Renal cortical epithelial cell (primary cell): ENCODE measurements at places on chromosomes 1 and 21. TPM values are rescaled to one million over a fixed set of nuclear protein-coding genes. Genes with fewer than 3 reads are reported as not detected.

TCP10L gene
- 0.55 TPM in 1 of 2 replicates, not detected in the other for total RNA-seq

DNA sequence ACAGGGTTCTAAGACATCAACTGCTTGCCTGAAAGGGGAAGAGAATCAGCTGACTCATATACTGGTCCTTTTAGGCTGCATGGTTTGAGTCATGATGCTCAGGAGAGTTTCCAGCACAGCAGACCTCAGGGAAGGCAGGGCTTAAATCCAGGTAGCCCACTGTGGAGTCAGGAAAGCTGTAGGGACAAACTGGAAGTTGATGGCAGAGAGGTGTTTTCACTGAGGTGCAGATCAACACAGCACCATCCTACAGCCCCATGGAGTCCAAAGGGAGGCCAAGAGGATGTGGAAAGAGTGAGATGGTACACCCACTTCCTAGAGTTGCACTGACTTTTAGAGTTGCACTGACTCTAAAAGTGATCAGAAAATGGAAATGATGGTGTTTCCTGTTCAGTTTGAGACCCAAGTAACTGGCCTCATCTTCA lies 252.4 kb upstream of the DUSP10 start:
- DNase-seq = peak; percentile 35

GRCh38 chr21:31957631-31958030 lies 84.8 kb downstream of the HUNK start:
- DNase-seq = no peak

FMO3 gene
- 0.05 TPM in 1 of 2 replicates, not detected in the other for total RNA-seq

DNA sequence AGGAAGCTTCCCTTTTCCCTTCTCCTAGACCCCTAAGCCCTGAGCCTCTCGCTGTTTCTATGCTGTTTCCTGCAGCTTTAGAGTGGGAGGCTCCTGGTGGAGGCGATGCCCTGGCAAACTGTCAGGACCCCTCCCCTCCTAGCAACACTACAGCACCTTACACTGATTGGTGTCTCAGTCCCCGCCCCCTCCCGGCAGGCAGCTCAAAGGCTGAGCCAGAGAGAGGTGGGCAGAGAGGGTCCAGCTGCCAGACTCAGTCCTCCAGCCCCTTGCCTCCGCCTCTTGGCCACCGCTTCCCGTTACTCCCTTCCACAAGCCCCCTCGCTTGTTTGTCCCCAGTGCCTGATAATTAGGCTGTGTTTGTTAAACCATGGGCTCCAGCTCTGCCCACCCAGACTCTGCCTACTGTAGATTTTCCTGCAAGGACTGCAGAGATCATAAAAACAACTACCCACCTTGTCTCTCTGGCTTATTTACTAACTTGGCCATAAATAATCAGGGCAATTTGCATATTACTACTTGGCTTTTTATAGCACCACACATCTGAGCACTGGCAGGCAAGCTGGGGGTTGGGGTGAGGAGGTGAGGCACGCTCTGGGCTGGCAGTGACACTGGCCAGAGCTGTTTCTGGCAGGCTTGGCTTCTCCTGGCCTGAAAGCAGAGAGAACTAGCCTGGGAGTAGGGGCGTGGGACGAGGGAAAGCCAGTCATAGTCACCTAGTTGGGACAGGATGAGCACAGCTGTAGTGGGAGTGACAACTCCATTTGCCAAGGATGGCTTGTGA lies 107.5 kb downstream of the CSMD2 start:
- DNase-seq = no peak

GRCh38 chr1:248775441-248775840 lies 19.9 kb upstream of the LYPD8 start:
- no peak for DNase-seq

- peak; percentile 28 for DNase-seq
Measured at GRCh38 chr1:93595266-93595665, 86.4 kb downstream of the BCAR3 start.

STMN1 gene
- total RNA-seq = 69.2 and 143 TPM in 2 replicates

- no peak for DNase-seq
Measured at GRCh38 chr1:201181323-201181722, 9.3 kb upstream of the IGFN1 start.

COL8A2 gene
- total RNA-seq = 0.69 and 2.7 TPM in 2 replicates

DNA sequence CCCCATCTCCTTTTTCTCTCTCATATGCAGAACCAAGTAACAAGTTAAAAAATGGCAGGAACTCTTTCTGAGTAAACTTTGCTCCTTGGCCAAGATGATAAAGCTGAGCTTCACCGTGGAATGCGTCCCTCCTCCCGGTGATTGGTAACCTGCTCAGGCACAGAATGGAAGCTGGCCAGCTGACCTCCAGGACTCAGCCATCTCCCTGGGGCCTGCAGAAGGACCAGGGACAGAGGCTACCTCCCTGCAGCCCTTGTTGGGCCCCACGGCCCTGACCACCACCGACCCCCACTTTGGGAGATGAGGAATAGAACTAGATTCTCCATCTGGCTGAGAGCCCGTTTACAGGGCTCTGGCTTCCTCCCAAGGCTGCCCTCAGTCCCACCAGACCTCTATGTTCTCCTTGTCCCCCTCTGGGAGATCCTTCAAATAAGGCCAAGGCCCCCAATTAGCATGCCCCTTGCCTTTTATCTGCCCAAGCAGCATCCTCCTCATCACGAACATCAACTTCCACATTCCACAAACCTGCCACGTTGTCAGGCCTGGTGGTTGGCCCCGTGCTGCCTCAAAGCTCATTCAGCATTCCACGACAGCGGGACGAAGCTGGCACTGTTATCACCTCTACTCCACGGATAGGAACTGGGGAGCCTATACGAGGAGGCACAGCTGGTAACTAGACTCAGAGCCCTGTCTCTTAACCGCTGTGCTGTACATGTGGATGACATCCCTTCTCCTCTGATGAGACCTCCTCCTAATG lies 74.2 kb downstream of the CD34 start:
- DNase-seq = no peak

- no peak for DNase-seq
Measured at GRCh38 chr1:230236301-230237008, 169.4 kb downstream of the GALNT2 start.

GRCh38 chr1:27632387-27633297 lies 2.3 kb downstream of the FGR start:
- DNase-seq = no peak

HUNK gene
- total RNA-seq = 0.17 and 1.8 TPM in 2 replicates

GRCh38 chr1:233393926-233394680 lies 66.6 kb downstream of the MAP3K21 start:
- no peak for DNase-seq

GRCh38 chr1:60875138-60875537 lies 207.2 kb upstream of the NFIA start:
- no peak for DNase-seq

DNA sequence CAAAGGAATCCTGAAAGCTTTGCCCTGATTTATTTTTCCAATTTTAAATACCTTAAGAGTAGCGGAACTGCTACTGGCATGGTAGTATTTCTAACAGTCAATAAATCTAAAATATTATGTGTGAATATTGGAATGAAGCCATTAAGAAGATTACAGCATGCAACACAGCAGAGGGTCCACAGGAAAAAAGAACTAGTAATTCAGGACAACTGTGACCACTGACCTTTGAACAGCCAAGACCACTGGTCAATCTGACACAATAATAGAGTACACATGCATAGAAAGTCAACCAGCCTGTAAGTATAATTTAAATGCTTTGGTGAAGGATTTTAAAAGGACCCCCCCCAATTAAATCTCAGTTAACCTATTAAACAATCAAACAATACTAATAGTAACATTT lies 171.0 kb downstream of the DENND1B start:
- DNase-seq = no peak

GRCh38 chr21:42848932-42849758 lies 30.2 kb downstream of the WDR4 start:
- no peak for DNase-seq

S100A9 gene
- 0.70 and 25.0 TPM in 2 replicates for total RNA-seq

DNA sequence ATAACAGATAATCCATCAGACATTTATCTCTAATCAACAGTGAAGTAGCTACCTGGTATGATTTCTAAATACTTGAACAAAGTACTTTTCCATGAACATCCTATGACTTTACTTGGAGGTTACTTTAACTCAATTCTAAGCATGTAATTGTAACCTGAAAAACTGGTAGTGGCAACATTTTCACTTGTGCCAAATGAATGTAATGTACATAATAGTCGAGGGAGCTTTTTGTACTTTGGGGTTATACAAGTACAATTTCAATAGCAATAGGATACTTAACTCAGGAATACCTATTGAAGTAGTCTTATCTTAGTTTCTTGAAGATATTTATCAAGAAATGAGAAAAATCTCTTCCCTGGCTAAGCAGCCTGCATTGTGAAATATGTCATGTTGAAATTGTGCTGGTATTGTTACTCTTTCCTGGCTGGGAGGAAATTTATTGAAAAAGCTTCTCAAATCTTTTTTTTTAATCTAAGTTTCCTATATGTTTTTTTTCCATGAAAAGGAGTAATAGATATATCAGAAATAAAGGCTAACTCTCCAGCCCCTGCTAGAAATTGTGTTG lies 33.7 kb upstream of the CACYBP start:
- no peak for DNase-seq

AGT gene
- 1.2 and 2.9 TPM in 2 replicates for total RNA-seq

GRCh38 chr21:14554948-14555347 lies 8.8 kb upstream of the SAMSN1 start:
- no peak for DNase-seq

DNA sequence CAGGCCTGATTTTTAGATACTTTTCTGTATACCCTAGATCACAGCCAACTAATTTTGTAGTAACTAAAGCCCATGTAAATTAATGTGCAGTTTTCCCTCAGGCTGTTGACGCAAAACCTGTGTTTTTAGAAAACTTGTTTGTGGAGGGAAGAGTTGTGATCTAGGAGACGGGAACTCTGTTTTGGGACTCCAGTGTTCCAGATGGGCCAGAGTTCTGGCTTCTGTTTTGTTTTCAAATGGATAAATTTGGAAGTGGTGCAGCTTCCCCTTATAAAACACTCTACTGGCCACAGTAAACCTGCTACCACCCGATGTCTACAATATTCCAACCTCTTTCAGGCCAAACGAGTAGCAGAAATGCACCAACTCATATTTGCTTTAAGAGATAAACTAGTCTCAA lies 13.6 kb upstream of the GPR88 start:
- no peak for DNase-seq

- DNase-seq = no peak
Measured at GRCh38 chr1:72433591-72433990, 151.3 kb upstream of the NEGR1 start.

DNA sequence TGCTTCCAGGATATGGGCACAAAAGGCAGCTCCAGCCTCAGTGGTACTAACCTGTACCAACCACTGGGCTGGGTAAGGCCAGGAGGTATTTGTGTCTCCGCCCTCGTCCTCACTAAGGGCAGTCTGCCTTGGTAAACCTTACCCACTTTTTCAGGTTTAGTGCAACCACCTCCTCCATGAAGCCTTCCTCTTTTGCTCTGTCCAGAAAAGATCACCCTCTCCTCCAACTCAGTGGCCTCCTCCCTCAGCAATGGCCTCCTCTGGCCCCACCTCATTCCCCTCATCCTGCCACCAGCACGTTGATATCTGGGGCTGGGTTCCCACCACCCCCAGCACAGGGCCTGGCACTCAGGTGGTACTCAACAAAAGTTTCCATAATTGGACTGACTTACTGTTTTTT lies 161.5 kb downstream of the GRIK3 start:
- DNase-seq = no peak

LRRN2 gene
- 0.35 and 8.1 TPM in 2 replicates for total RNA-seq

- no peak for DNase-seq
Measured at GRCh38 chr1:12630946-12631530, 12.8 kb upstream of the AADACL4 start.

GRCh38 chr1:207361889-207362288 lies 40.4 kb downstream of the CD55 start:
- DNase-seq = peak; percentile 31

GRCh38 chr1:14597343-14598006 lies 1.0 kb upstream of the KAZN start:
- DNase-seq = peak; percentile 39

DNA sequence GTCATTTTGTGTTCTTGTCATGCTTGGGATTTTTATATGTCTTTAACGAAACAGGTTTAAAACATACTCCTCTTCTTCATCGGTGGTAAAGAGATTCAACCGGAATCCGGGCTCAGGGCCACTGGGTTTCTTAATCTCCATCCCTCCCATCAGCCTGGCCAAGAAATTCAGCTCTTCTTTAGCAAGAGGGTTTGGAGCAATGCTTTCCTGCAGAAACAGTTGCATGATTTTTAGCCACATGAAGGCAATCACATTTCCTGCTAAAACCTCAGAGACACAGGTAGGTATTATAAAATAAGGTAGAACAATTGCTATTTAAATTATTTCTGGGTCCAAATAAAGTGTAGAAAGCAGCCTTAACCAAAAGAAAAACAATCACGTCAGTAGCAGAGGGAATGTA lies 22.7 kb upstream of the LSM10 start:
- no peak for DNase-seq

BEND5 gene
- 1.9 and 6.0 TPM in 2 replicates for total RNA-seq

- DNase-seq = no peak
Measured at GRCh38 chr21:27565364-27565763, 598.5 kb upstream of the ADAMTS5 start.

- peak; percentile 71 for DNase-seq
Measured at GRCh38 chr1:48469616-48470480, 2.2 kb downstream of the SPATA6 start.

DNA sequence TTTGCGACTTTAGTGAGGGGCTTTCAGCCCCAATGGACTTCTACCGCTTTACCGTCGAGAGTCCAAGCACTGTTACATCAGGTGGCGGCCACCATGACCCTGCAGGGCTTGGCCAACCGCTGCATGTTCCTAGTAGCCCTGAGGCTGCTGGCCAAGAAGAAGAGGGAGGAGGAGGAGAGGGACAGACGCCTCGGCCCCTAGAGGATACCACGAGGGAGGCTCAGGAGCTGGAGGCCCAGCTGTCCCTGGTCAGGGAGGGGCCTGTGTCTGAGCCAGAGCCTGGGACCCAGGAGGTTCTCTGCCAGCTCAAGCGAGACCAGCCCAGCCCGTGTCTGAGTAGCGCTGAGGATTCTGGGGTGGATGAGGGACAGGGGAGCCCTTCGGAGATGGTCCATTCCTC lies 8.6 kb upstream of the SLC25A34 start:
- DNase-seq = no peak

DNA sequence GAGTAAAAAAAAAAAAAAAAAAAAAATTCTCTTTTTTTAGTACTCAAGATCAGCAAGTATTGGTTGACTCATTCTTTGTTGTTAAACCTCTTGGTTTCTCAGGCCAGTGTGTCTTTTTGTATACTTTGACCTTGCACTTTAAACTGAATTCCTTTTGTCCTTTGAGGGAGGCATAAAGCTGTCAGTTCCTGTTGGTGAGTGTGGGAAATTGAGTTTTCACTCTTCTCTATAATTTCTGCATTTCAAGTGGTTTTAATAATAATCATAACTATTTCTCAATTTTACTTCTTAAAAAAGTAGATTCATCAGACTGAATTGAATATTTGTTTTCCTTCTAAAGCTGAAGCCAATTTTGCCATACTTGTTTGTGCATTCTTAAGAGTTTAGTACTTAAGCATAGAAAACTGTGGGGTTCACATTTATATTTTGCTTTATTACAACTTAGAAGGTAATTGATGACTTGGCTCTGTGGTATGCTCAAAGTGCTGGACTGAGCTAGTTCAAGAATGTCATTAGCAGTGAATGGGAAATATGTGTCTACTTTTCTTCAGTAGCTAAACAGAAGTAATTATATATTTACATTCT lies 43.4 kb downstream of the ITSN1 start:
- DNase-seq = peak; percentile 93

GUCA2B gene
- total RNA-seq = not detected in 2 replicates
